NCI-H2029 treated with DMSO at 0.1 percent for 48 hours (cell line): ENCODE measurements at places on chromosomes 6 and 20.

DNA sequence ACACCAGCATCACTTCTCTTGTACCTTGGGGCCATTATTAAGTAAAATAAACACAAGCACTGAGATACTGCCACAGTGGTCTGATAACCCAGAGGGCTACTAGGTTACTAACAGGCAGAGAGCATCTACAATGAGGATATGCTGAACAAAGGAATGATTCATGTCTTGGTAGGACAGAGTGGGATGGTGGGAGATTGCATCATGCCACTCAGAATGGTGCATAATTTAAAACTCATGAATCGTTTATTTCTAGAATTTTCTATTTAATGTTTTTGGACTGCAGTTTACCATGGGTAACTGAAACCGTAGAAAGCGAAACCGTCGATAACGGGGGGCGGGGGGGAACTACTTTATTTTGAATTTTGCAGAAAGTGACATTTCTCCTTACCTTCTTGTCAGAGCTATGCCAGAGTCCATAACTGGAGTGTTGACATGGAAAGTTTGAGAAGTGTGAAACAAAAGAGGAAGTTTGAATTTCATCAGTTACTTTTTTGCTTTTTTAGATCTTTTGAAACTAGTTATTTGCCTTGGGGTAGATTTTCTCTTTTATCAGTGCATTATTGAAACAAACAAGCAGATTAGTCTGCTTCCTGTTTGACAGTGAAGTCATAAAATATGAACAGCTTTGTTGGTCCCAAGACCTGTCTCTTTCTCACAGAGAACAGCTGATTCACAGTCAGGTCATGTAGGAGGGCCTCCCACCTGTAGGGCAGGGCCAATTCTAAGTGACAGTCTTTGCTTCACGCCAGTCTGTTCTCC is 124.9 kb downstream of the KLHL32 start:
- DNase-seq: no peak

- DNase-seq: no peak
Observed at GRCh38 chr20:49865559-49865958, 49.8 kb downstream of the SPATA2 start.

DNA sequence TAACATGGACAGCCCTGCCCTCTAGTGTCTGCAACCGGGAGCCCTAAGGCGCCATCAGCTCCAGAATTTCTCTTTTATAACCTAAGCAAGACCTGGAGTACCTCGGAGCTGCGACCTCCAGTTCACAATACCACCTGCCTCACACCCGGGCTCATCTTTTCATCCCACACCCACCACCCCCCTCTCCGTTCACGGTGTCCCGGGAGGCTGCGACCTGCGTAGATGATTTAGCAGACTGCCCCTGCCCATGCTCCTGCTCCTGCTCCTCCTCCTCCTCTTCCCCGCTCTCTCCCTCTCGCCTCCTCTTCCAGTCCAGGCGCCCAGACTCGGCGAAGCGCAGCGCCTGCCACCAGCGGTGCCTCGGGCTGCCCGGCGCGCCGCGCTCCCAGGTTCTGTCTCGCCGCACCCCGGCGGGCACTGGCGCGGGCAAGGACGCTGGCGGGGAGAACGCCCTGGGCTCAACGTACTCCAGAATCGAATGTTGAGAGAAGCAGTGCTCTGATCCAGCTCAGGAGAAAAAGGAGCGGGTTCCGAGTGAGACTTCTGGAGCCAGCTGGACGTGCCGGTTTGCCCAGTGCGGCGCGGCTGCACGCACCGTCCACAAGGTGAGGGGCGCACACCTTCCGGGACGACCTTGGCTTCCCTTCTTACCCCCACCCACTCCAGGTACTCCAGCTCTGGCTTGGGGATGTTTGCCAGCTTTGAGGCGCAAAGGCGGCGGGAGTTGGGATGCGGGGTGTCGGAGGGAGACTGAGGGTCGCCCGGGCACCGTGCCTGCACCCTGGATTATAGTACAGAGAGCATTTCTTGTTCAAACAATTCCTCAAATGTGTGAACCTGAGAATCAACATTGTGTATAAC is at the start of gene HTR1E:
HTR1E (plus strand) TSS at position 310 of the 861 bp plus-strand sequence. CDS start 77,807 bp downstream, outside the sequence.
- peak; percentile 3 for DNase-seq

DNA sequence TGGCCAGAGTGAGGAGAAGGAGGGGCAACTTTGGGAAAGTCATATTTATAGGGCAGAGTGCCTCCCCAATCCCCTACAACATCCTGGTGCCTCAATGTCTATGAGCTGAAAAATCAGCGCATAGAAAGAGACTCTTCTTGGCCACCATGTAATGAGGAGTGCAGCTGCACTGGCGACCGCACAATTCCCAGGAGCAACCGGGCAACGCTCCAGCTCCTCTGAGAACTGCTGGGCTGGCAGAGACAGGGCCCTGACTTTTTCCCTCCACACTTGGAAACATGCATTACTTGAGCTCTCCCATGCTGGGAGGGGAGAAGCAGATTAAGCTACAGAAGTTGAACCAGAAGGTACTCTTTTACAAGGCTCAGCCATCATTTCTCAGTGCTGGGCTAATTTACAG is 31.4 kb upstream of the MARCKS start:
- DNase-seq: peak; percentile 75

- no peak for DNase-seq
Observed at GRCh38 chr6:6125495-6125894, 118.8 kb upstream of the NRN1 start.

DNA sequence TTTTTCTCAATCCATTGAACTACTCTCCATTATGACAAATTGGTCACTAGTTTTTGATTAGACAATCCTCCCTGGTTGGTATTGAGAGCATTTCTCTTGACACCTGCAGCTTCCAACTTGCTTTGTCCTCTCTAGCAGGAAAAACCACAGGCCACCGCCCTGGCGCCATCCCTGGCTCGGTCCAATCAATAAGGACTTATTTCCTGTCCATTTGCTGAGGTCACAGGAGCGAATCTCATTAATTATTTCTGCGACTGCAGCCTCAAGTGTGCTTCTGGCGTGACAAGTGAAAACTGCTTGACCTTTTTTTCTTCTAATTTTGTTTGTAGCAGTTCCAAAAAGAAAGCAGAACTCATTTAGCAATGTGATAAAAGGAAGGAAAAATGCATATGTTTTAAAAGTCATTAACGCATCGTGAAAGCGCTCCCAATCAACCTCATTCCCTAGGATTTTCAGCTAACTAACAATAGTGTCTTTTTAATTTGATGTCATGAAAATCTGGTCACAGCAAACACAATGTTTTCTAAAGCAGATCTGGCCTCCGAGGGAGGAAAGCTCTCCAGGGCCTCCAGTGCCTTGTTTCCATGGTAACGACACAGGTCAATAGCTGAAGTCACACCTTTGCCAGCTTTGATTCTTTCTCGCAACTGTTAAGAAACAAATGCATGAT is 39.0 kb upstream of the BEND3 start:
- DNase-seq: peak; percentile 97

DNA sequence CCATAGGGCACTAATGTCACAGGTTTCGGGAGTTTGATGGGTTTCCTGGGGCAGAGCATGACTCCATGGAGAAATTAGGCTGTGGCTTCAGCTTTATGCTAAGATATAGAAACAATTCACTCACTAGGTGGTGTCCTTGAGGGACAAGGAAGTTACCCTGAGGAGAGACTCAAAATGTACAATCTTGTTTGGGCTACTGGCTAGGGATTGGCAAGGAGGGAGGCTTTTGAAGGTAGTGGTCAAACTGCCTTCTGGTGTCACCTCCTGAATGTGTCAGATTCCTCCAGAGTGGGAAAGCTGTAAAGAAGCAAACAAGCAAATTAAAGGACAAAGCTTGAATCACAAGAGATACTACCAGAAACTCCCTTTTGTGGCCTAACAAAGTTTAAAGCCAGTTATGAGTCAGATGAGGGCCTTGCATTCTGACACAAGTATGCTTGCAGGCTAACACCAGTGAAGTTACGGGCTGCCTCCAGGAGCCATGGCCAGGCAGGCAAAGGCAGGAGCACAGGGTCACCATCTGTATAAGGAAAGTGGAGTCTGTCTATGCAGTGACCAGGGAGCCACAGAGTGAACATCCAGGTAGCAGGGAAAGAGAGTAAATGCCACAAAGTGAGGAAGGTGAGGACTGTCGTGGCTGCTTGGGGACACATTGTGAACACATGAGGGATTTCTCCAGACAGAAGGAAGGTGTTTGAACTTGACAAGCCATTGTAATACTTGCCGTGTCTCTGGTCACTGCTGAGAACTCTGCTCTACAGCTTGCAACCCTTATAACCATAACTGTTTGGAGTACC is 107.7 kb upstream of the DTNBP1 start:
- DNase-seq: no peak

GRCh38 chr6:125612345-125612846 is 137.0 kb upstream of the HEY2 start:
- peak; percentile 84 for DNase-seq

DNA sequence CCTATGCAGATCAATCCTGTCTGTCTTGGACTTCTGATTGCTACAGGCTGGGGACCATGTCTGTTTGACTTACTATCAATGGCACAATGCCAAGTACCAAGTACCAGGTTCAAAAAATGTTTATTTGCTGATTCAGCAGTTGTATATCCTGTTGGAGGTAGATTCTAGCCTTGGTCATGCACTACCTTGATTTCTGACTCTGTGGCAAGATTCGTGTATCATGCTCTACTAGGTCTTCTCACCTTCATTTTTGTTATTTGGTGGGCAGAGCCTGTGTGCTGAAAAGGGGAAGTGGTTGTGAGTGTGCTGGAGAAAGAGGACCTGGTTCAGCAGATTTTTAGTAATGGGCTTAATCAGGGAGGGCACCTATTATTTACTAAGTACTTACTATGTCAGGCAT is 192.4 kb upstream of the MYLIP start:
- peak; percentile 77 for DNase-seq

- no peak for DNase-seq
Observed at GRCh38 chr6:354631-355280, 36.8 kb upstream of the IRF4 start.

DNA sequence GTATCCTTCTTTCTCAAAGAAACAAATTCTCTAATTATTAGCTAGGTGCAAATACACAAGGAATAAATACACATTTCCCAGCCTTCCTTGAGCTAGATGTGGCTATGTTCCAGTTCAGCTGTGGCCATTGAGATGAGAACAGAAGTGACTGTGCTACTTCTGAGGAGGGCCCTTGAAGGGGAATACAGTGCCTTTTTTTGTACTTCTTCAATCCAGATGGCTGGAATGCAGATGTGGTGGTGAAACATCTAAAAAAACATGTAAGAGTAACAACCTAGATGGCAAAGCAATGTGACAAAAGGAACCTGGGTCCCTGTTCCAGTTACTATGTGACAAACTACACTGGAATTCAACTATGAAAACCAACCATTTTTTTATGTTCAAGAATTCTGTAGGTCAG is 115.4 kb upstream of the DST start:
- DNase-seq: no peak

DNA sequence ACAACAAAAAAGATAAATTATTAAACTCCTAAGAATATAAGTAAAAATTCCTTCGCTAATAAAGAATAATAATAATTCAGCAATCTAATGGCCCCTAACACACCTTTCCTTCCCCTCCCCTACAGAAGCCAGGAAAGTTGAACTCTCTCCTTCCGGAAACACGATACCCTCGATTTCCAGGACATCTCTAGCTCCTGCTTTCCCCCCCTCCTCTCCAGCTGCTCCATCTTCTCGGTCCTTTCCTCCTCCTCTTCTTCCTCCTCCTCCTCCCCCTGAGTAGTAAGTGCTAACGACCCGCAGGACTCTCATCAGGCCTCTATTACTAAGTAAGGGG is 603 bp downstream of the TASP1 start:
- no peak for DNase-seq

- no peak for DNase-seq
Observed at GRCh38 chr6:113481910-113482309, 375.2 kb upstream of the MARCKS start.

- DNase-seq: no peak
Observed at GRCh38 chr6:40918040-40918651, 120.9 kb downstream of the UNC5CL start.

DNA sequence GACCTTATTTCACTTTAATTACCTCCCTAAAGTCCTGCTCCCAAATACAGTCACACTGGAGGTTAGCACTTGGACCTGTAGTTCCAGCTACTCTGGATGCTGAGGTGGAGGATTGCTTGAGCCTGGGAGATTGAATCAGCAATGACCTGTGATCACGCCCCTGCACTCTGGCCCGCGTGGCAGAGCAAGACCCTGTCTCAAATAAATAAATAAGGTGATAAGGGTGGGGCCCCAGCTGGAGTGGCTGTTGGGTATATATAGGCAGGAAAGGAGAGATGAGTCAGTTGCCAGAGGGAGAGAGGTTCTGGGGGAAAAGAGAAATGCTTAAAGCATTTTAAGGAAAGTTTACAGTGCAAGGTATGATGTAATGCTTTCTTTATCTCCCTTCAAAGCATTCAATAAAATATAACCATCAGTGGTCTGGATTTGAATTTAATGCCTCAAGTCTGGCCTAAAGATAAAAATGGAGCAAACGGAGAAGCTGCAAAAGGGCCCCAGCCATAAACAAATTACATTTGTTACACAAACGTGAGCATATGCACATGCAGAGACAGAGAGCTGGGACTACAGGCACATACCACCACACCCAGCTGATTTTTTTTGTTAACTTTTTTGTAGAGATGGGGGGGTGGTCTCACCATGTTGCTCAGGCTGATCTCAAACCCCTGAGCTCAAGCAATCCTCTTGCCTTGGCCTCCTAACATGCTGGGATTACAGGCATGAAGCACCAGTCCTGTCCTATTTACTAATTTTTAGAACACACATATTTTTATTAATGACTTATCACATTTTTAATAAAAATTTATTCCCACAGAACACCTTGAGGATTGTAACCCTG is 6.1 kb upstream of the PM20D2 start:
- no peak for DNase-seq

- no peak for DNase-seq
Observed at GRCh38 chr20:64077876-64078551, 1.3 kb downstream of the RGS19 start.

GRCh38 chr20:48459722-48460395 is 367.9 kb downstream of the PREX1 start:
- no peak for DNase-seq

GRCh38 chr6:108622641-108623298 is 62.1 kb downstream of the FOXO3 start:
- no peak for DNase-seq

GRCh38 chr6:157864185-157864761 is 41.2 kb downstream of the SNX9 start:
- DNase-seq: no peak
